ENCODE measurements at places on chromosomes 16 and 17.
A peak's percentile ranks its signal among the peaks of the same experiment; 100 is the strongest.

DNA sequence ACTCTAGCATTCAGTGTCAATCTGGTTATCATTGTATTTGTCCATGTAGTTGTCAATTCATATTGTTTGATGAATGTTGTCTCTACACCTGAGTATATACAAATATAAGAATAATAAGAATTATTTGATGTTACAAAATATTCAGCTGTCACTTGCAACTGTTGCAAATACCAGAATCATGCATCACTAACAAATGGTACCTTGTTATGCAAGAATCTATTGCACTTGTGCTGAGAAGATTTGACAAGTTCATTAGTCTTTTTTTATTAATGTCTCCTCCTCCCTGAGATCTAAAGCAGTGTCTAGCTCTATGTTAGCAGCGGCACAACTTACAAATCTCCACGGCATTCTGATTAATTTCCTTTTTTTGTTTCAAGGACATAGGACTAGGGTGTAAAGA, 22.2 kb upstream of the AKAP1 start:
- H3K27me3 ChIP-seq, result peaks cover 21% of the 10 kb centered on the region
- no peak for DNase-seq
- H3K36me3 ChIP-seq, result no peaks in the 10 kb centered on the region
- H3K4me1 ChIP-seq, result no peaks in the 10 kb centered on the region
- no peak overlapping the region for H3K27ac ChIP-seq

DNA sequence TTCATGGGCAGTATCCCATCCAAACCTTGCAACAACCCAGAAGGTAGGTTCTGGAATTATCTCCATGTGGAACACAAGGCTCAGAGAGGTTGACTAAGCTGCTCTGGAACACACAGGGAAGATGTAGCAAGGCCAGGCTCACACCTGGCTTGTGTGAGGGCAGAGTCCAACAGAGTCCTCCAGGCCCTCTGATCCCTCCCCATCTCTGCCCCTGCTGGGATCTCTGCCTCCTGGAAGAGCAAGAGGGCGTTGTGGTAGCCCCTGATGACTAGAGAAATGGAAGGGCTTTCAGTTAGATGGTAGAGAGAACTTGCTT, 7.0 kb upstream of the PPP1R1B start:
- H3K27ac ChIP-seq, result no peak overlapping the region
- H3K4me1 ChIP-seq, result peaks cover 21% of the 10 kb centered on the region
- H3K4me3 ChIP-seq, result no peak overlapping the region
- no peak for DNase-seq
- H3K36me3 ChIP-seq, result no peaks in the 10 kb centered on the region

GRCh38 chr16:48459167-48459566, 74.0 kb upstream of the SIAH1 start:
- H3K4me1 ChIP-seq, result peaks cover 6% of the 10 kb centered on the region
- no peak overlapping the region for H3K4me3 ChIP-seq
- no peaks in the 10 kb centered on the region for H3K36me3 ChIP-seq

- peaks cover 20% of the 10 kb centered on the region for H3K27me3 ChIP-seq
- peak; percentile 82 for DNase-seq
- H3K36me3 ChIP-seq, result peaks cover 4% of the 10 kb centered on the region
- peaks cover 18% of the 10 kb centered on the region for H3K4me1 ChIP-seq
- no peak overlapping the region for H3K4me3 ChIP-seq
- peak overlapping the region; percentile 19 for H3K27ac ChIP-seq
These were observed 5.1 kb upstream of the NME4 start for GRCh38 chr16:391885-392335.

DNA sequence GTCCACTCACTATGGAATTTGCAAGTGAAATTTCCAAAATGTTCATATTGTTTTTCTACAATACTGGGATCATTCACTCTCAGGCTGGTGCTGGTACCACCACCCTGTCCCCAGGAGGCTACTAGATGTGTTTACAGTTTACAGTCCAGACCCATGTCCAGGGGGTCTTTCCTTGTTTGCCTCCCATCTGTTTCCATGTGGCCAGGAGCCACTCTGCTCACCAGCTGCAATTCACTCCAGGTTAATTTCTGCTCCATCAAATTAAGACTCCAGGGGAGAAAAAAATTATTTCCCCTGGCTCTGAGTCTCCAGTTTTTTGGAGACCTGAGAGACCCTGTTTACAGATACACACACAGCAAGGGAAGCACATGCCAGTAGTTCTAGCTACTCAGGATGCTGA, 12.5 kb upstream of the SRSF1 start:
- H3K4me1 ChIP-seq, result no peaks in the 10 kb centered on the region
- no peaks in the 10 kb centered on the region for H3K36me3 ChIP-seq
- H3K27me3 ChIP-seq, result peaks cover 13% of the 10 kb centered on the region
- H3K27ac ChIP-seq, result no peak overlapping the region
- H3K4me3 ChIP-seq, result no peak overlapping the region
- DNase-seq, result no peak

GRCh38 chr16:5024632-5025031, 9.1 kb downstream of the NAGPA start:
- no peaks in the 10 kb centered on the region for H3K36me3 ChIP-seq
- DNase-seq, result no peak
- no peaks in the 10 kb centered on the region for H3K4me1 ChIP-seq
- H3K27ac ChIP-seq, result no peak overlapping the region

DNA sequence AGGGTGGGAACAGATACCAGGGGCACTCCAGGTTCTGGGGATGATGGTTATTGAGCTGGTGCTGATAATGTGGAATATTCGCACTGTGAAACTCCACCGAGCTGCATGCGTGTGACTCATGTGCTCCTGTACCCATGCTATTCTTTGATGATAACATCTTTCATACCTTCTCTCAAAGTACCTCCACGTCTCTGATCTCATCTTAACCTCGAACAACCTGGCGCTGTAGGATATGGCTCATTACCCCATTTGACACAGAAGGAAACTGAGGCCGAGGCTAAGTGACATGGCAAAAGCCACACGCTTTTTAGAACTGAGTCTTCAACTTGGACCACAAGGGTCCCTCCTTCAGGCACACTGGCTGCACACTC, 30.2 kb upstream of the MRPS23 start:
- H3K36me3 ChIP-seq, result no peaks in the 10 kb centered on the region
- peaks cover 8% of the 10 kb centered on the region for H3K4me1 ChIP-seq
- H3K4me3 ChIP-seq, result no peak overlapping the region
- H3K27ac ChIP-seq, result no peak overlapping the region
- no peak for DNase-seq
- peaks cover 97% of the 10 kb centered on the region for H3K27me3 ChIP-seq

DNA sequence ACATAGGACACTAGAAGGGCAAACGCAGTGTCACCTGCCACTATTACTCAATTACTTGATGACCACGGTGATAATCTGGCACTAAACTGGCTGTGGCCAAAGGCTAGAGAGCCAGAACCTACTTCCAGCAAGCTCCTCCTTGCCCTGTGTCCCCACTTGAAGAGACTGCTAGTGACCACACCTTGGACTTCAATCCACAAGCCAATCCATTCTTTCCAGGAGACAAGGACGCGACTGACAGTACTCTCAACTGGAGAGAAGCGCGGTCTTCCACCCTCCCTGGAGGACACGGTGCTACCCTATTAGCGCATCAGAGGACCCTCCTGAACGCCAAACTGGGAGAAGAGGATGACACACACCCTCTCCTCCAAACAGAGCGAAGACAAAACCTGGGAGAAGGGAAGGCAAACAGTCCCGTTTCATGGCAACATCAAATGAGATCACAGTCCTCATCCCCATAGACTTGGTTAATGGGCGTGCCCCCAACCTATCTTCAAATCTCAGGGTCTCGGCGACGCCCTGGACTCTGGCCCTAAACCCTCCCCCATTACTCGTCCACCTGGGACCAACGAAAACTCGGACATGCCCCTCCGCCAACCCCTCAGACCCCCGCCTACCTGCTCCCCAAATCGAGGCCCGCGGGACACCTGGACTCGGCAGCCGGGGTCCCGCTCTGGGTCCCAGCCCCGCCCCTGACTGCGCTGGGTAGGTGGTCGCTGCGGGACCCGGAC, 508 bp downstream of the FLCN start:
- H3K27me3 ChIP-seq, result peaks cover 13% of the 10 kb centered on the region
- no peak for DNase-seq
- H3K36me3 ChIP-seq, result peaks cover 20% of the 10 kb centered on the region
- peak overlapping the region; percentile 91 for H3K4me3 ChIP-seq
- H3K4me1 ChIP-seq, result peaks cover 47% of the 10 kb centered on the region
- H3K27ac ChIP-seq, result peak overlapping the region; percentile 94

GRCh38 chr17:29909236-29910003, 20.6 kb downstream of the SSH2 start:
- peaks cover 23% of the 10 kb centered on the region for H3K36me3 ChIP-seq
- DNase-seq, result no peak
- no peak overlapping the region for H3K27ac ChIP-seq
- no peak overlapping the region for H3K4me3 ChIP-seq

- H3K4me3 ChIP-seq, result no peak overlapping the region
- no peaks in the 10 kb centered on the region for H3K4me1 ChIP-seq
- H3K36me3 ChIP-seq, result no peaks in the 10 kb centered on the region
These were observed 15.8 kb upstream of the SLC46A1 start for GRCh38 chr17:28421787-28422305.

- H3K27me3 ChIP-seq, result peaks cover 99% of the 10 kb centered on the region
- H3K36me3 ChIP-seq, result peaks cover 1% of the 10 kb centered on the region
- H3K4me1 ChIP-seq, result peaks cover 37% of the 10 kb centered on the region
- peak; percentile 28 for DNase-seq
These were observed 16.2 kb upstream of the CD300E start for GRCh38 chr17:74639704-74640151.

DNA sequence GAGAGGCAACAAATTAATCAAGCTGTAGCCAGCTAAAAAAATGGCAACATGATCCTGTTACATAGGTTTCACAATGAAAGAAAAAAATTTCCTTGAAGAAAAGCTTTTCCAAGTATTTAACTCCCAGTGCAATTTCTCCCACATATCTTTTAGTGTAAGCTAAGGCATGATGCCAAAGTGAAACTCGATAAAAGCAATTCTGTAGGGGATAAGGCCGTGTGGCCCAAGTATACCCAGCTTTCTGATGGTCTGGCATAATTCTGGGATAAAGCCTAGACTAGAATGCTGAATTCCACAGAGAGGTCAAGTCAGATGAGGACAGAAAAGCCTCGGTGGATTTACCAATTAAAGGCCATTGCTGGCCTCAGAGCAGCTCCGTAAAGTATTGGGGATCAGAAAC, 36.2 kb downstream of the CTCF start:
- no peak for DNase-seq
- no peak overlapping the region for H3K27ac ChIP-seq
- H3K4me1 ChIP-seq, result peaks cover 25% of the 10 kb centered on the region
- H3K27me3 ChIP-seq, result no peaks in the 10 kb centered on the region

DNA sequence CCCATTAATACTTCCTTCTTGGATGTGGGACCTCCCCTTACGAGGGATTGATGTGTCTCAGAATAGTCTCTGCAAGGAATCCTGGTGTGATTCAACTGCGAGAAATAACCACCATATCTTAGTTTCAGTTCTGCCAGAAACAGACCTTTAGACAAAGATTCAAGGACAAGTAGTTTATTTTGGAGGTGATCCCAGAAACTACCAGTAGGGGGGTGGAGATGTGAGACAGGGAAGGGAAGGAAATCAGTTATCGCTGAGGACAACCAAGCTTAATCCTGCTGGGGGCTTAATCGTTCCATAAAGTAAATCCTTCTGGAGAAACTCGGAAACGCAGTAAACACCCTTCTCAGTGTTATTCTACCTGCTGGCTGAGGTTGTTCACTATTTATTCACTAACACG, 5.0 kb upstream of the SDR42E1 start:
- no peak for DNase-seq
- H3K36me3 ChIP-seq, result no peaks in the 10 kb centered on the region
- peaks cover 19% of the 10 kb centered on the region for H3K27me3 ChIP-seq
- peaks cover 5% of the 10 kb centered on the region for H3K4me1 ChIP-seq

DNA sequence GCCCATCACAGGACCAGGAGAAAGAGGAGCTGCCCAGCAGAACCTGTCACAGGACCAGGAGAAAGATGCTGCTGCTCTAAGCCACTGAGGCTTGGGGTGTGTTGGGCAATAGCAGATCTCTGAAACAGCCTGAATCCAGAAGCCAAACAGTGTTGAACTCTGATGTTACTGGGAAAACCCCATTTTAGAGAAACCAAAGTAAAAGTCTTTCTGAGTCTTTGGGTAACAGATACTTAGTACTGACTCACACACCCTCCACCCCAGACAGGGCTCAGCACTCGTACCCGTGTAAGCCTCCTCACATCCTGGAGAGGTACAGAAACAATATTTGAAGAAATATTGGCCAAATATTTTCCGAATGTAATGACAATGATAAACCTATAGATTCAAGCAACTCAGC, 82.8 kb upstream of the GNG13 start:
- no peak overlapping the region for H3K4me3 ChIP-seq
- H3K4me1 ChIP-seq, result no peaks in the 10 kb centered on the region
- no peak for DNase-seq

DNA sequence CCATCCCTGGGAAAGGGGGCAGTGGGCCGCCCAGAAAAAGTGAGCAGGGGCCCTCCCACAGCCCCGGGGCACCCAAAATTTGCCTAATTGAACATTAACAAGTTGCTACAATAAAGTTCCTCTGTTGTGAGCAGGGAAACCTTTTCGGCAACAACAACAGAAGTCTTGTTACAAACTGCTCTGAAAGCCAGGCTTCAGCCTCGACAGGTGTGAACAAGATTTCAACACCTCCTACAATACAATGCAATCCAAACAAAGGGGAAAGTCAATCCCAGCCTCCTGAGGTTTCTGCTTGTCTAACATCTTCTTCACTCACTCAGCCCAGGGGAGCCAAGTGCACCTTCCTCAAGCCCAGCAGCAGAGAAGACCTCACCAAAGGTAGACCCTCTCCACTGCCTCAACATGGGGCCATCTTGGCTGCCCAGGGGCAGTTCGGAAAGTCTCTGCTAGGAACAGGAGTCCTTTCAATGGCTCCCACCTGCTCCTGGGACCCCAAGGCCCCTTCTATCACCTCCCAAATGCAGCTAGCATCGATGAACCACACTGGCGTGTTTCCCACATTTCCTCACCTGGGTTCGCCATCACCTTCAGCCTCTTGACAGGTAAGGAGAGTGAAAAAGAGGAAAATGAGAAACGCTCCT, 19.1 kb downstream of the ZFHX3 start:
- DNase-seq, result no peak
- peaks cover 31% of the 10 kb centered on the region for H3K27me3 ChIP-seq
- H3K4me1 ChIP-seq, result no peaks in the 10 kb centered on the region
- H3K4me3 ChIP-seq, result no peak overlapping the region

GRCh38 chr17:36152639-36153120, 23.8 kb downstream of the TBC1D3B start:
- no peak for DNase-seq
- no peaks in the 10 kb centered on the region for H3K4me1 ChIP-seq
- H3K27ac ChIP-seq, result no peak overlapping the region
- no peaks in the 10 kb centered on the region for H3K36me3 ChIP-seq

DNA sequence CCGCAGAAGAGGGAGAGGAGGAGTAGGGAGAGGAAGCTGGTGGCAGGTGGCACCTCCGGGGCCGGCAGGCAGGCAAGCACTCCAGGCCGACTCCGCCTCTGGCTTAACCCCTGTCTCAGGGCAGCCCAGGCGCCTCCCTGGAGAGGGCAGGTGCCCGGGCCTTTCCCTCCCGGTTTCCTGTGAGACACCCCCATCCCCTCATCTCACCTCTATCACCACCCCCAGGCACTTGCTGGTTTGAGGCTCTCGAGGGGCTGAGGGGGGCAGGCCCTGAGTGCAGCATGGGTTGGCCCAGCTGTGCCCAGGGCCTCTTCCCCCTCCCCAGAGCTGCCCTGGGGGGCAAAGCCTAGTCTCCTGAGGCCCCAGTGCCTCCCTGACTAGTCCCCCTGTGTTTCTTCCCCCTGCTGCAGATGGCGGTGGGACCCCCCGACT, 6.0 kb downstream of the DOC2A start:
- H3K27me3 ChIP-seq, result peaks cover 23% of the 10 kb centered on the region
- H3K27ac ChIP-seq, result no peak overlapping the region
- no peak overlapping the region for H3K4me3 ChIP-seq
- no peaks in the 10 kb centered on the region for H3K4me1 ChIP-seq
- DNase-seq, result no peak

GRCh38 chr16:17470908-17471718, at the start of gene XYLT1:
Gene XYLT1 (minus strand): TSS chr16:17470960. CDS start chr16:17470796, 164 bp downstream.
- peaks cover 48% of the 10 kb centered on the region for H3K27me3 ChIP-seq
- H3K27ac ChIP-seq, result peak within 1 kb of the TSS; percentile 81
- H3K4me3 ChIP-seq, result peak within 1 kb of the TSS; percentile 89
- peak; percentile 73 for DNase-seq
- peaks cover 35% of the 10 kb centered on the region for H3K36me3 ChIP-seq

Data from activated naive CD4-positive, alpha-beta T cell treated with anti-CD3 and anti-CD28 coated beads, Interleukin-2, amount 10 ng/mL, durations not matched to agents 7 days and 5 days (primary cell).